Heart left ventricle (tissue), 16 donors: ENCODE measurements at places on chromosomes 5 and 9. TPM values are rescaled to one million over a fixed set of nuclear protein-coding genes. Genes with fewer than 3 reads are reported as not detected.

ORM1 gene
- not detected for total RNA-seq

RASGRF2 gene
- 8.3 TPM for total RNA-seq

ECSCR gene
- 34.3 TPM for total RNA-seq

TAF11L10 gene
- total RNA-seq = not detected

TMEM215 gene
- total RNA-seq = not detected

OR1Q1 gene
- total RNA-seq = not detected
